NCI-H187 (cell line): ENCODE measurements at places on chromosomes 6 and 20.

- no peak for DNase-seq
Measured at GRCh38 chr6:48098923-48099322, 12.1 kb downstream of the PTCHD4 start.

DNA sequence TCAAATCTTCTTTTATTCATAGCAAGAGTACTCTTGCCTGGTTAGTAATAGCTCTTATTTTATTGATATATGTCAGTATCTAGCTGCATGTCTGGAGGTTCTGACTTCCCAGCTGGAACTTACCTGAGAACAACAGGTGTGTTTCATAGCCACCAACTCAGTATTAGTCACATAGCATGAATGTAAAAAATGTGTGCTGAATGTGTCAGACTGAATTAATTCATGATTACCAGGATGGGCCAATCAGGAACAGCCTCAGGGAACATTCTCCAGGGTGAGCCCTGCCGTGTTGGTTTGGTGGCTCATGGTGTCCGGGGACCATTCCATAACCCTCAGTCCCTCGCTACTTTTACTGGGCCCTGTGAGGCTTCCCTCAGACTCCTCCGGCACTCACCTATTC lies 99.7 kb downstream of the TULP4 start:
- DNase-seq, result no peak

GRCh38 chr6:80771941-80772340 lies 665.5 kb downstream of the BCKDHB start:
- DNase-seq, result no peak

DNA sequence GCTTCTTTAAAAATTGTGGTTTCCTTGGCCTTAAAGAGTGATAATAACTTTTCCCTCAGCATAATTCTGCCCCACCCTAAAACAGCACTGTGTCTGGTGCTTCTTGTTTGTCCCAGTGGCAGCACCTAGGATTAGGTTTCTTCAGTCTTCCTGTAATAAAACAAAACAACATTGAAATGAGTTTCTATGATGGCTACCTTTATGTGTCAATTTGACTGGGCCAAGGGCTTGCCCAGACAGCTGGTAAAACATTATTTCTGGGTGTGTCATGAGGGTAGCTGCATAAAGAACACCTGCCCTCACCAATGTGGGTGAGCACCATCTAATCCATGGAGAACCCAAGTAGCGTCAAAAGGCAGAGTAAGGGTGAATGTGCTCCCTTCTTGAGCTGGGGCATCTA lies 117.8 kb downstream of the QRSL1 start:
- DNase-seq, result no peak

GRCh38 chr6:35626401-35626800 lies 62.3 kb downstream of the FKBP5 start:
- DNase-seq, result no peak

DNA sequence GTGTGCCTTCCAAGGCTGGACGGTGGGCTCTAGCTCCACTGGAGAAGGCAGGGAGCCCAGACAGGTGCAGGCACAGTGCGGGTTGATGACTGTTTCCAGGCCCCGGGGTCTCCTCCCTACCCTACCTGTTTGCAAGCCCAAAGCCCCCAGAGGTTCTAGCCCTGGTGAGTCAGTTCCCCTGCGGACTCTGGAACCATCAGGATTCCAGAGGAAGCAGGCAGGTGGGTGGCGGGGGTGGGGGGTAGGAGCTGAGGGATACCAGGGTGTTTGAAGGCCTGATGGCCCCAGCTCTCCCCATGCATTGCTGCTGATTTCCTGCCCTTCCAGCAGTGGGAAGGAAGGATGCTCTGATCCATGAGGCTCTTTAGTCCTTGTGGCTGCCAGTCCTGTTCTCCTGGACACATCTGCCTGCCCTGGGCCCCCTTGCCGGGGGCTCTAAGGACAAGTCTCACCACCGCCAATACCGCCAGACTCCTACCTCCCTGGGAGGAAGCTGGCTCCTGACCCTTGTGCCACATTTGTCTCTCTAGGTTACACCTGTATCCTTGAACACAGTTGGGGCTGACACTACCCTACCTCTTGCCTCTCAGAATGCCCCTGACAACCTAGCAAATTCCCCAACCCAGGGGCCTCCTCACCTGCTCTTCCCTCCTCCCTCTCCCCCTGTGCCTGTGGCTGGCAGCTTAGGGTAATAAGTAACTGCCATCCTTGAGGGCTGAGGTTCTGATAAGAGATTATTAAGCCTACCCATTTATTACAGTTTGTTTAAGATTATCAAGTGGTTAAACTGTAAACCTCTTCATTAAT lies 21.7 kb downstream of the KCNK5 start:
- DNase-seq, result no peak

- DNase-seq, result no peak
Measured at GRCh38 chr20:57259121-57259937, 7.1 kb downstream of the BMP7 start.

- DNase-seq, result no peak
Measured at GRCh38 chr20:39853636-39854035, 835.4 kb downstream of the MAFB start.

DNA sequence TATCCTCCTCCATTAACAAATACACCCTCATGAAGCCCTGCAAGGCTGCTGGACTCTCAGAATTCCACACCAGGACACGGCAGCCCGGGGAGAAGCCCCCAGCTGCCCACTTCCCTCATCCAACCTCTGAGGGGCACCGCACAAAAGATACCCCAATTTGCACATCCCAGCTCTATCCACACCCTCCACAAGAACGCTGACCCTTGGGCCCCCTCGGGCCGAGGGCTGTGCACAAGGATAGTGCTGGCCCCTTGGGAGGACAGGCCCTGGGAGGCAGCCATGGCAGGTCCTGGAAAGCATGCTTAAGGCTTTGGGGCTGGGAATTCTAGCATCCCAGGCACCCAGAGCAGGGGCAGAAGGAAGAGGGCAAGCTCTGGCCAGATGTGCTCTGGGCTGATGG lies 112.8 kb upstream of the PRND start:
- no peak for DNase-seq

DNA sequence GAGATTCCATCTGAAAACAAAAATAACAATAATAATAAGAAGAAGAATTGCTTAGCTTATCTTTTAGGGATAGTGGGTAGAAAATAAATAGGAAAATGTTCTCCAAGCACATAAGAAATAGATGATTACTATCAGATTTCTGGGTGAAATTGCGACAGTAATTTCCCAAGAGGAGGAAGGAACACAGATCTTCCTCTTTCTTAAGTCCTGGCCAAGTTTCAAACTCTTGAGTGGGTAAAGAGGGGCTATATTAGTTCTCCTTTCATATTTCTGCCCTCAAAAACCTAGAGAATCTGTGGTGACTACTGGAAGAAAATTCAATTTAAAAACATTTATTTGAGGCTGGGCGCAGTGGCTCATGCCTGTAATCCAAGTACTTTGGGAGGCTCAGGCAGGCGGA lies 63.7 kb downstream of the PHACTR2 start:
- no peak for DNase-seq

DNA sequence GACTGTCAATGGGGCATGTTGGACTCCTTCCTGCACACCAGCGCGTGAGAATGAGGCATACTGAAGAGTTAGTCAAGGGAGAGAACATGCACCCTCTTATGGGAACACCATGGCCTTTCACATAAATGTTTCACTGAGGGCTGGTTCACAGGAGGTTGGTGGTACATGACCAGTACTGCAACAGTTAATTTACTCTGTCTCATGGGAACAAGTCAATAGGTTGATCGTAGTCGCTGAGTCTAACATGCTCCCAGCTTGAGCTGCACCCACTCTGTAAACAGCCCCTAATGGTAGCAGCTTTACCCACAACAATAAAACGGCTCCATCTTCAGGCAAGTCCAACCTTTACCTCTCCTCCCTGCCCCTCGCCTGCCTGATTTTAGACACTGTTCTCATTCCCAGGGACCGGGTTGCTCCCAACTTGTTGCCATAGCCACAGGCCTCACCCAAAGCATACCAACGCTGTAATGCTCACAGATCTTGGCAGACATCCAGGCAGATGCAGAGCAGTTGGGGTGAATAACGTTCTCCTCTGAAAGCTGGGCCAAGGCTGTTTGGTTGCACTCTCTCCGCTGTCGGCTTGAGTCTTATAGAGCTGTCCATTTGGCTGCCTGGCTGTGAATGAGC lies 111.3 kb downstream of the LY86 start:
- peak; percentile 84 for DNase-seq

GRCh38 chr6:1363729-1364572 lies 25.4 kb upstream of the FOXF2 start:
- DNase-seq, result no peak

DNA sequence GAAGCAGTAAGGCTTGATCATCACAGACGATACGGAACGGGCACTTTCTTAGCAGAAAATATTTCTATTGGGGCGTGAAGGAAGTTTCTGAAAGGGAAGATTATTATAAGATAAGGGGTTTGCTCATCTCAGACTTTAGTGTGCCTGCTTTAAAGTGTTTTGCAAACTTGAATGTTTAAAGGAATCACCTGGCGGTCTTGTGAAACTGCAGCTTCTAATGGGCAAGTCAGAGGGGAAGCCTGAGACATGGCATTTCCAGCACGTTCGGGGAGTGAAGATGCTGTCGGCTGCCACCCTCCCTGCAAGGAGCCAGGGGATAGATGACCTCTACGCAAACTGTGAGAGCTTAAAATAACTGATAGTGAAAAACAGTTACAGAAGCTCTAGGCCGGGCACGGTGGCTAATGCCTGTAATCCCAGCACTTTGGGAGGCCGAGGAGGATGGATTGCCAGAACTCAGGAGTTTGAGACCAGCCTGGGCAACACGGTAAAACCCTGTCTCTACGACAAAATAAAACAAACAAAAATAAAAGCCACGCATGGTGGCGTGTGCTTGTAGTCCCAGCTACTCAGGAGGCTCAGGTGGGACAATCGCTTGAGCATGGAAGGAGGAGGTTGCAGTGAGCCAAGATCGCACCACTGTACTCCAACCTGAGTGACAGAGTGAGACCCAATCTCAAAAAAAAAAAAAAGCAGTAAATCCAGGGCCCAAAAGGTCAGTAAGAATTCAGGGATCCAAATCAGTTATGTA lies 2.3 kb upstream of the KIF16B start:
- DNase-seq, result no peak

DNA sequence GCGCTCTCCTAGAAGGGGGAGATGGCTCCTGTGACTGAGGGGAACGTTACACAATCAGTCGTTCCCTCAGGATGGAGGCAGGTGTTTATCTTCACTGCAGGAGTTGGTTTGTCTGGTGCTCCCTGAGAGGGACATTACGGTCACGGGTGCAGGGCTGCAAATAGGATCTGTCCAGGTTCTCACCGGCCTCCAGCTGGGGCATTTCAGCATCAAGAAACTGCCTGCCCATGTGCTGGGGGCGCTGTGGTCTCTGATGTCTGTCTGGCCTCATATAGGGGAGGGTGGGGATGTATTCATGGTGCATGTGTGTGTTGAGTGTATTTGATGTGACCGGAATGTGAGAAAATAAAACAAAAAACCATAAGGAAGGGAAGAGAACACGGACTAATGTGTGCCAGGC lies 77.1 kb downstream of the TBC1D7 start:
- DNase-seq, result peak; percentile 3

DNA sequence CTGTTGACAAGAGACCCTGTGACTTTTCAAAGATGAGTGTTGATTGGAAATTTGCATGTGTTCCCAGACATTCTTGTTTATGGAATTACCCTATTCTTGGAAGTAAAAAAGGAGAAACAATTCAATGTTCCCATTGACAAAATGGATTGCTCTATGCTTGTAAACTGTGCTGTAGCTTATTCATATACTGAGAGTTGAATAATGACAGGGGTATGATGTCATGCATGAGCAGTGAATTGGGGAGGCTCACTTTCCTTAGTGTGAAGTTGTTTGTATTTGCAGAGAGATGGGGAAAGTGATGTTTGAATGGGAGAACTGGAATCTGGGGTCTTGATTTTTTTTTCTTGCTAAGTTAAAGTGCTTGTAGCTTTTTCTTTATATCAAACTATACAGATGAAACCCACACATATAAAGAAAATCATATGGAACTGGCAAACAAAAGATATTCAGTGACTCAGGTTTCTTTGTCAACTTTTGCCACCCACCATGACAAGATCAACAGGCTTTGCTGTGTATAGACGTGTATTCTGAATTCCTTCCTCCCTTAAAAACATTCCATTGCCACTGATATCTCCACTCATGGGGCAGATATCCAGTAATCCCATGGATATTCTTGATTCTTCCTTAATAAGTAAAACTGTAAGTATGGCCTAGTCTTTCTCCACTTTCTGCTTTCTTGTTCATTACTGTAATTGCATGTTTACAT lies 97.8 kb upstream of the JAG1 start:
- DNase-seq, result no peak

DNA sequence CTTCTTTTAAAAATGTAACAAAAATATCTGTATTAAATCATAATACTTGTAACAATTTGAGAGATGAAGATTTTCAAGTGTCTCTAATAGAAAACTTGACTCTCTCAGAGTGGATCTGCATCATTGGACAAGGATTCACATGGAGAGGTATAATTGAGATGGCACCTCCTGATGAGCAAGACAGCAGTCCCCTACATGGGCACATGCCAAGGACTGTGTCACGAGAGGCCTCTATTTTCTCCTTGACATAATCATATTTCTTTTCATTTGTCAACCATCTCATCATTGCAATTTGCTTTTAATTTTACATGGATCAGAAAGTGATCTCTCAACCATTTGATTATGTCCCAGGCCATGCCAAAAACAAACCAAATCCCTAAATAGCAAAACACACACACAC lies 206.8 kb upstream of the THEMIS start:
- DNase-seq, result no peak

GRCh38 chr6:149065658-149066556 lies 251.6 kb upstream of the TAB2 start:
- DNase-seq, result no peak
